Activated CD8-positive, alpha-beta T cell treated with anti-CD3 and anti-CD28 coated beads for 36 hours (primary cell): ENCODE measurements at places on chromosomes 11 and 22. TPM values are rescaled to one million over a fixed set of nuclear protein-coding genes. Genes with fewer than 3 reads are reported as not detected.

Gene SC5D
- total RNA-seq: 18.2 TPM

DNA sequence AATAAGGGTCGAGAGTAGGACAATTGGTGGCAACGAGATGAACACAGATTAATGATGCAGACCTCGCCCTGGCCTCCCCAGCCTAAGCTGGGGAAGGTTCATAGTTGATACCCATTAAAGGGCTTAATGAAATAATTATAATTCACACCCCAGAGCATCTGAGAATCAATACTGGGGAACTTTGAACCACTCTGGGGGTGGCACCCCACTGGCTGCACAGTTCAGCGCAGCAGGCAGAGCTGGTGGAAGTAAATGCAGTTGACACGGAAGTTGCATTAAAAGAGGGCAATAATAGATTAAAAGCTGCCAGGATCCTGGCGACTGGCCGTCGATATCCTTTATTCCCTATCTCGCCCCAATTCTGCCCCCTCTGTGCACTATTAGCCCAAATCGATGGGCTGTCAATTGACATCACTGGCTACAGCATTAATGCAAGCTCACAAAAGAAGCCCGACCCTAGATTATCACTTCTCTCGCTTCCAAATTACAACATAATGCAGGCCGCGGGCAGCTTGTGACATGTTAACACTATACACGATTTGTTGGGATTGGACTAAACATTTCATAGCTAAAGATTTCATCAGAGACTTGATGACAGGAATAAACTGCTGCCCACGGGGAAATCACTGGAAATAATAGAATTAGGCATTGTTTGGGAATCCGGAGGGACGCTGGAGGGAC is 14.5 kb downstream of the HSPA8 start:
- H3K36me3 ChIP-seq: no peaks in the 10 kb centered on the region
- H3K27me3 ChIP-seq: no peaks in the 10 kb centered on the region
- no peak overlapping the region for H3K4me3 ChIP-seq
- no peaks in the 10 kb centered on the region for H3K4me1 ChIP-seq
- H3K27ac ChIP-seq: no peak overlapping the region
- no peak for DNase-seq

DNA sequence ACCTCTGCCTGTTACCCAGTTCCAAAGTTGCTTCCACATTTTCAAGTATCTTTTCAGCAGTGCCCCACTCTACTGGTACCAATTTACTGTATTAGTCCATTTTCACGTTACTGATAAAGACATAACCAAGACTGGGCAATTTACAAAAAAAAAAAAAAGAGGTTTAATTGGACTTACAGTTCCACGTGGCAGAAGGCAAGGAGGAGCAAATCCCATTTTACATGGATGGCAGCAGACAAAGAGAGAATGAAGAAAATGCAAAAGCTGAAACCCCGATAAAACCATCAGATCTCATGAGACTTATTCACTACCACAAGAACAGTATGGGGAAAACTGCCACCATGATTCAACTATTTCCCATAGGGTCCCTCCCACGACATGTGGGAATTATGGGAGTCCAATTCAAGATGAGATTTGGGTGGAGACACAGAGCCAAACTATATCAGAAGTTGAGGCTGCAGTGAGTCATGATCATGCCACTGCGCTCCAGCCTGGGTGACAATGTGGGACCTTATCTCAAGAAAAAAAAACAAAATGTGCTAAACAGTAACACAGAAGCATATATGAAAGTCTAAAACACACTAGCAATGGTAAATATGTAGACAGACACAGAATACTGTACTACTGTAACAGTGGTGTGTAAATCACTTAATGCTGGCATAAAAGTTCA is 190.3 kb upstream of the ZC3H12C start:
- H3K4me3 ChIP-seq: no peak overlapping the region
- DNase-seq: no peak
- H3K27me3 ChIP-seq: no peaks in the 10 kb centered on the region

DNA sequence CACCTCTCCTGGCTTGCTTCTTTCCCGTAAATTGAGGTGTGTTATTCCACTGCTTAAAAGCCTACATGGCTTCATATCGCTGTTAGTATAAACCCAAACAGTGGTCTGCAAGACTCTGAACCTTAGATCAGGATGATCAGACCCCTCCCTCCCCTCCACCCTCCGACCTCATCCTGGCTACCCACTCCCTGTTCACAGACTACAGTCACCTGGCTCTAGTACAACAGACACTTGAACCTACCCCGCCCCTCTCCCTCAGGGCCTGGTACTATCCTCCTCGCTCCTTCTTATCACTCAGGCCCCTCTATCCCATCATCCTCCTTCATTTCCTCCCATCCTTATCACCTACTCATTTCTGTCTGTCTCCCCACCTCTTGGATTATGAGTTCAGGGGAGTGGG is 20.1 kb downstream of the PTPRJ start:
- H3K4me3 ChIP-seq: no peak overlapping the region
- no peak for DNase-seq
- peaks cover 4% of the 10 kb centered on the region for H3K36me3 ChIP-seq

Gene MYBPC3
- not detected for total RNA-seq

DNA sequence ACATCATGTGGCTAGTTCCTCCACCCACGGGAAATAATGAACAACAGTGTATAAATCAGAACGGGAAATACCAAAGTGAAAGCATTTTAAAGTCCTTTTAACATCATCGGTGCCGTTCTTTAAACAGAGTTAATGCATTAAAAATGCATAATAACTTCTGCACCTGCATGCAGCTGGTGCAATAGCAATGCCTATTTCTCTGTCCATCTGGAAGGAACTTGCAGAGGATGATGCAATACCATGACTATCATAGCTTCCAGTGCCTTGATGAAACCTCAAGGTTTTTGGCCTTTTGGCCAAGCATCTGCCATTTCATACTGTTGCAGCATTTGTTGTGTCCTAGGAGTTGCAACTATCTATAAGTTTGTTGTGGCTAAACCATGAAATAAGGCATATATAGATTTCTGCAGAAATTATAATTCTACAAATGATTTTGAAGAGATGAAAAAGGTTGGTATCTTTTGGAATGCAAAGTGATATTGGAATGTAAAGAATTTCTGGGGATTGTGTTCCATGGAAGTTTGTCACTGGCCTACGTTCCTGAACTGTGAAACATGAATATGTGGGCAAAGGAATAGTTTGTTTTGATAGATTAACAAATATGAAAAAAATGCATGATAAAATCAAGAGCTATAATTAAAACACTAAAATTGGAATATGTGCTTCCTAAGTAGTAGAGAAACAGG is 9.8 kb upstream of the EIF3F start:
- H3K36me3 ChIP-seq: no peaks in the 10 kb centered on the region
- H3K4me1 ChIP-seq: no peaks in the 10 kb centered on the region
- DNase-seq: no peak
- no peak overlapping the region for H3K27ac ChIP-seq
- no peak overlapping the region for H3K4me3 ChIP-seq

Gene ACTN3
- not detected for total RNA-seq

GRCh38 chr22:47369020-47369419 is 606.6 kb downstream of the TBC1D22A start:
- no peaks in the 10 kb centered on the region for H3K36me3 ChIP-seq
- peaks cover 5% of the 10 kb centered on the region for H3K27me3 ChIP-seq
- DNase-seq: no peak

Gene CRYAB
- not detected for total RNA-seq

DNA sequence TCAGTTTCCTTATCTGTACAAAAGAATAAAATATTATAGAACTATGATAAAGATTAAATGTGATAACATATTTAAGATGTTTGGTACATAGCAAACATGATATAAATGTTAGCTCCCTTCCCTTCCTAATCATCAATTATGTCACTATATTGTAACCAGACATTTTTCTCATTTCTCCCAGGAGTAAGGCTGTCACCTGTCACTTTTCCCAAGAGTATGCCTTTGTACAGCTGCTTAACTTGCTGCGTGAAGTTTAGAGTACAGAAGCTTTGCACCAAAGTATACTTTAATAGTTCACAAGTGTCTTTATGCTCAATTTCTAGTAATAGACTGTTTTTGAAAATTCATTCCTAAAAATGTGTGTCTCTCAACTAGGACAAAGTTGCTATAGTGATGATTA is 186.9 kb downstream of the DLG2 start:
- H3K36me3 ChIP-seq: no peaks in the 10 kb centered on the region
- no peaks in the 10 kb centered on the region for H3K4me1 ChIP-seq
- H3K4me3 ChIP-seq: no peak overlapping the region
- H3K27me3 ChIP-seq: no peaks in the 10 kb centered on the region

DNA sequence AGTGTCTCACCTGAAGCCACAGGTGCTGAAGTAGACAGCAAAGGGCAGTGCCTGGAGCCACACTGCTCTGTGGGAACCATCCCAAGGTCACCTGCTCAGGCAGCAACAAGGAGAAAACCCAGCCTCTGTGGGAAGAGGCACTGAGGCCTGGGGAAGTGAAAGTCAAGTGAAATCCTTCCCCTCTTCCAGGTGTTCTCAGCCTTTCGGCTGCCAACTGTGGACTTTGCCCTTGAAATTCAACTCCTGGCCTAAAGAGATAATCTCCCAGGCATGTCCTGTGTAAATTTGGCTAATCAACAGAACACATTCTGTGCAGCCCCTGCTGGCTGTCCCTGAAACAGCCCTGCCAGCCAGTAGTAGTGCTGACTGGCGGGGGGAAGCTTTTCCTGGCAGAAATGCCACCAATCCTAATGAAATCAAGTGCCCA is 112.1 kb downstream of the RPL27A start:
- H3K4me3 ChIP-seq: no peak overlapping the region
- peaks cover 4% of the 10 kb centered on the region for H3K27me3 ChIP-seq
- H3K36me3 ChIP-seq: no peaks in the 10 kb centered on the region
- H3K27ac ChIP-seq: no peak overlapping the region
- H3K4me1 ChIP-seq: no peaks in the 10 kb centered on the region
- no peak for DNase-seq

GRCh38 chr11:100890789-100891188 is 203.7 kb downstream of the ARHGAP42 start:
- H3K27ac ChIP-seq: no peak overlapping the region
- no peaks in the 10 kb centered on the region for H3K4me1 ChIP-seq
- no peaks in the 10 kb centered on the region for H3K27me3 ChIP-seq
- DNase-seq: no peak
- H3K36me3 ChIP-seq: no peaks in the 10 kb centered on the region

DNA sequence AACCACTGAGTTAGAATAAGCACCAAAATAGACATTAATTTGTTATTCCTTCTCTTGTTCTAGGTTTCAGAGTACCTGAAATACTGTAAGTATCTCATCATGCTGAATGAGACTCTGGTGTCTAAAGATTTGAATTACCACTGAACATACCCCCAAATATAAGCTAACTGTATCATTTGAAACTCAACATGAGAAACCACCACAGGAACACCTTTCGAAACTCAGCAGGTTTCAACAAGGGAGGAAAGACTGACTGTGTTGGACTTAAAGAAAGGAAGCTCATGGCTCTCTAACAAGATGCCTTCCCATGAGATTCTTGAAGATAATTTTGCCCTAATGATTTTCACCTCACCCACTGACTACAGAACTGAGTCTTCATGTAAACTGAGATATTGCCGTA is 37.0 kb downstream of the PRCP start:
- no peak overlapping the region for H3K27ac ChIP-seq
- H3K4me3 ChIP-seq: no peak overlapping the region
- H3K4me1 ChIP-seq: peaks cover 22% of the 10 kb centered on the region
- DNase-seq: no peak
- no peaks in the 10 kb centered on the region for H3K36me3 ChIP-seq

DNA sequence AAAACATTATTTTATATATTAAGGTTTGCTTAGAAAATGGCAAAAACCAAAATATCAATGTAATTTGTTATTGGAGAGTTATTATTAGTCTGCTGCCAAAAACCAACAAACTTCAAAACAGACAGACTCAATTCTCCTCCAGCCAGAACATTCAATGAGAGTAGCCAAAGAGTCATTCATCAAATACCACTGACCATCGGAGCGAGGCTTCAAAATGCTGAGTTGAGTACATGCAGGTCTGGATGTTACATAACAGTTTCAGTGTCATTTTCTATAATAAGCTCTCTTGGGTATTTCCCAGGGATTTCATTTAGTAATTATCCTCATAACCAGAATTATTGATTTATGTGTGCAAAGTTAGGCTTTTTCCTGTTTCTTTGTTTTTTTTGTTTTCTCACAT is 42.6 kb downstream of the CHST1 start:
- no peaks in the 10 kb centered on the region for H3K4me1 ChIP-seq
- no peak for DNase-seq
- no peak overlapping the region for H3K4me3 ChIP-seq
- no peak overlapping the region for H3K27ac ChIP-seq
- peaks cover 34% of the 10 kb centered on the region for H3K27me3 ChIP-seq

Gene RFPL2
- not detected for total RNA-seq

- no peak overlapping the region for H3K4me3 ChIP-seq
- no peak overlapping the region for H3K27ac ChIP-seq
- H3K27me3 ChIP-seq: no peaks in the 10 kb centered on the region
- DNase-seq: no peak
Measured at GRCh38 chr11:118074785-118075184, 2.1 kb upstream of the TMPRSS4 start.

GRCh38 chr11:134001088-134001487 is 44.3 kb upstream of the IGSF9B start:
- no peaks in the 10 kb centered on the region for H3K36me3 ChIP-seq
- no peak overlapping the region for H3K4me3 ChIP-seq
- no peaks in the 10 kb centered on the region for H3K4me1 ChIP-seq

GRCh38 chr11:8581300-8581699 is 12.7 kb downstream of the STK33 start:
- no peak overlapping the region for H3K4me3 ChIP-seq
- peaks cover 10% of the 10 kb centered on the region for H3K27me3 ChIP-seq
- H3K4me1 ChIP-seq: no peaks in the 10 kb centered on the region
- no peak for DNase-seq
- H3K36me3 ChIP-seq: no peaks in the 10 kb centered on the region

Gene SAA2
- total RNA-seq: not detected

DNA sequence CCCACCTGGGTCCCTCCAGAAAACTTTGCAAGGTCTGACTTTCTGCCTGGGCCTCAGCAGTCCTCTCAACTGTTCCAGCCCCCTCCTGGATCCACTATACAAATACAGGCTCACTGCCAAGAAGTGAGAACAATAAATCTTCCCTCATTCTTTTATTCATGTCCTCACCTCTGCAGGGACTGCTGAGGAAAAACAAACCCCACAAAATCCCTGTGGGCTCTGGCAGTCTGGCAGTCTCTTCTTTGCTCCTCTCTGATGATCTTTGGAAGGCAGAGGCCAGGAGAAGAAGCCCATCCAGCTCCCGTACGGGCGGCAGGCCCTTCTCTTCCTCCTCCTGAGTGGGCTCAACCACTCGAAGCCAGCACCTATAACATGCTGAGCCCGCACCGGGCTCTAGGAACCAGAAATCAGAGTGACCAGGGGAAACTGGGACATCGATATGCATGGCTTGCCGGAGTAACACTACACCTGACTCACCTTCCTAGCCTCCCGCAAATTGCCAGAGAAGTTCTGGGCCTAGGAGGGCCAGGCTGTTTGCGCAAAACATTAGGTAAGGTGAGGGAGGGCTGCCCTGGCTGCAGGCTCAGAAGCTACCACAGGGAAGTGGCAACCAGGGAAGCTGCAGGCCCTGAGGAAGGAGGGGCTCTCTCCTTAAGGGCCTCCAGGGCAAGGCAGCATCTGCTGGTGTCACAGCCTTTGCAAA is 24.2 kb downstream of the TMPRSS5 start:
- no peaks in the 10 kb centered on the region for H3K27me3 ChIP-seq
- H3K4me3 ChIP-seq: no peak overlapping the region
- H3K36me3 ChIP-seq: no peaks in the 10 kb centered on the region
- no peak overlapping the region for H3K27ac ChIP-seq

GRCh38 chr11:78030429-78031325 is 7.6 kb upstream of the KCTD14 start:
- peaks cover 4% of the 10 kb centered on the region for H3K4me1 ChIP-seq
- no peak for DNase-seq
- no peak overlapping the region for H3K27ac ChIP-seq
- no peaks in the 10 kb centered on the region for H3K27me3 ChIP-seq
